Cerebellum (tissue), 4 donors: ENCODE measurements at places on chromosomes 5 and 9. TPM values are rescaled to one million over a fixed set of nuclear protein-coding genes. Genes with fewer than 3 reads are reported as not detected.

The ST8SIA4 gene
- 36.2 TPM for total RNA-seq

The GMCL2 gene
- not detected for total RNA-seq

The PCDHA3 gene
- 19.6 TPM for total RNA-seq

DNA sequence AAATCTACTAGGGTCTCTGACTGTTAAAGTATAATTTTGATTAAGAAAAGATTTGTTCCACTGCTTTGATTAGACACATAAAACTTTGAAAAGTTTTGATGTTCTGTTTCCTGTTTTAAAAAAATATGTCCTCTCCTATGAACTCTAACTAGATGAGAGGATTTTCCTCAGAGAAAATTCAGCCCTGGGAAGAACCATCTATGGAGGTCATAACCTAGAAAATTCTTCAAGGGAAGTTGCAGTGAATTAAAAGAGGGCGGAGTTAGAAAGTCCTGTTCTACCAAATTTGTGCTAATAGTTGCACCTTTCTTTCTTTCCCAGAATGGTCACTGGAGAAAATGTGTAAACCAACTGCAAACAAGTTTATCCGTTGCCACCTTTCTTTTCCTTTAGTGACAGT lies 27.7 kb downstream of the PIK3R1 start:
- no peak for DNase-seq

DNA sequence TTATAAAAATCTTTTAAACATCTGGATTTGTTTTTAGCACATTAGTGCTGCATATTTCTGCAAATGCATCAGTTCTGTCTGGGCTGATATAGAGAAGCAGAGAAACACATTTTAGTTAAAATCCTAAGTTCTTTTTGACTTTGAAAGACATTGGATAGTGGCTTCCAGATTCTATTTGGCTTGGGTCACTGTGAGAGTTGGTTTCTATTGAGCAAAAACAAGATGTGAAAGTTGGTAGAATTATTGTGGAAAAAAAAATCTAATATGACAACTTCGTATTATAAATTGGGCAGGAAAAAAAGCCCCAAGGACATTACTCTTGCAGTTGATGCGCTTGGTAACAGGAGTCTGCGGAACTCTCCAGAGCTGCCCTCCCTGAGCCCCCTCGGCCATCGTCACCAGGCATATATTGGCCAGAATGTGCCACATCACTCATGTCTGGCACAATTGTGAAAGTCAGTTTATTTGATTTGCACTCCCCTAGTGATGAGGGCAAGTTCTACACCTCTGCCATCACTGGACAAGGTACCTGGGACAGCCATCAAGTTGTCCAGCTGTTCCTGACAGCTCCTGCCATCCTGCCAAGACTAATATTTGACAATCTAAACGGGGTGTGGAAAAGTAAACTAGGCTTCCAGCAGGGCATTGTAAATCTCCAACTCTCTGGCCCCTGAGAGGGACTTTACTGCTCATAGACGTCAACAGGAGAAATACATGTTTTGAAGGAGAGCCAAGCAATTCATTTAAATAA lies 334.5 kb downstream of the TENT4A start:
- no peak for DNase-seq
